Foreskin keratinocyte (primary cell): ENCODE measurements at places on chromosomes 12 and 14. TPM values are rescaled to one million over a fixed set of nuclear protein-coding genes. Genes with fewer than 3 reads are reported as not detected.

- DNase-seq: peak; percentile 88
Observed at GRCh38 chr14:22850944-22851764, 14.8 kb downstream of the MMP14 start.

DNA sequence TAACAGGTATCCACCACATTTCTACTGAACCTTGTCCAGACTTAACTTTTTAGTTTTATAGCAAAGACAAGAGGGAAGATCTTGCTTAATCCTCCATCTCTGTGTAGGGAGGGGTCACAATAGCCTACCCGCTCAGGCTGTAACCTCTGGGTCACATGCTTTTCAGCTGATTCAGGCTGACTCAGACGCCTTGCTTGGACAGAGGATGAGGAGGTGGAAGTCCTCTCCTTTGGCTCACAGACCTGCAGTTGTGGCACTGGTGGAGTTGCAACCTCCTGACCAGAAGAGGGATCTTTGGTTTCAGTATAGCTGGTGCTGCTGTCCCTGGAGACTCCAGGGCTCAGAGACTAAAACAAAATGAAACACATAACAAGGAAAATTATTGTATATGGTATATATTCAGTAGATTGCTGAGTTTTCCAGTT, 16.2 kb downstream of the ACIN1 start:
- no peak for DNase-seq

DNA sequence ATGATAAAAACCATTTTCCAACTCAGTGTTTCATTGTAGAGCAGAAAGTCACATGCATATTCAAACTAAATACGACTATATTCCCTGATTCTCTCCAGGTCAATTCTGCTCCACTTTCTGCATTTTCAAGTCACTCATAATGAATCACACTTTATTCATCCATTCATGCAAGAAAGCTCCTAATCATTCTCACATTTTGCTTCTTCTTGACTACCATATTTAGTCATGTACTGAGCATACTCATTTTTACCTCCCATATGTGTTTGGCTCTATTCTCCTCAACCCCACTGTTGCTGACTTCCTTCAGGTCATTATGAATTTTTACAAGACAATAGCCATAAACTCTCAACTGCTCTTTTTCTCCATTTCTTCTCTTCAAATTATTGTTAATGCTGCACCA, 43.4 kb upstream of the PIK3C2G start:
- peak; percentile 35 for DNase-seq

- DNase-seq: no peak
Observed at GRCh38 chr12:101939856-101940265, 62.5 kb downstream of the DRAM1 start.

DNA sequence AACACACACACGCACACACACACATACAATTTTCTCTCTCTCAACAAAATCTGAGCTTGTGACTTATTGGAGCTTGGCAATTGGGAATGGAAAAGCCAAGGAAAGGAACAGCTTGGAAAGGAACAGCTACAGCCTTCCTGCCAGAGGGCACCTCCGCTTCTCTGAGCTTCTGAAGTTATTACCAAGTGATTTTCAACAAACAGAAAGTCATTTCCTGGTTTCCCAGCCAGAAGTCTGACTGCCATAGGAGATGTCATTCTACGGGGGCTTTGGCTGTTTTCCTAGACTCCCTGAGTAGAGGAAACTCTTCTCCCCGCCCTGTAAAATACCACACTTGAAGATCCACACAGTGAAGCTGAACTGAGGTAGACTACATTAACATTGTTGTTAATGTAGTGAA, 198.3 kb downstream of the CFAP54 start:
- DNase-seq: no peak

- DNase-seq: no peak
Observed at GRCh38 chr12:47032644-47033043, 46.8 kb upstream of the PCED1B start.

DNA sequence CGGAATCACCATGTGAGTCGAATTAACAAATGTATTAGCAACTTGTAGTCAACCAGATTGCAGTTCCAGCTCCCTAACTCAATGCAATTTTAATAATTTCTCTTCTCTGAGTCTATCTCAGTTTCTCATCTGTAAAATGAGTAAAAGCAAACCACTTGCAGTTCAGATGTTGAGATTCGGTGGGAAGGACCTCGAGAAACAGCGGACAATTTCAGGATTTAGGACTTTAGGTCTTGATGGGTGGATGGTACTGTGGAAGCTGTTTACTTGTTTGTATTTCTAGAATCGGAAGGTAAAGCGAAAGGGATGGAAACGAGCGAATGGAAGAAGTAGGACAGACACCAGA, 510 bp upstream of the TTC8 start:
- no peak for DNase-seq

- no peak for DNase-seq
Observed at GRCh38 chr12:94849411-94849976, 154.0 kb downstream of the NDUFA12 start.

DNA sequence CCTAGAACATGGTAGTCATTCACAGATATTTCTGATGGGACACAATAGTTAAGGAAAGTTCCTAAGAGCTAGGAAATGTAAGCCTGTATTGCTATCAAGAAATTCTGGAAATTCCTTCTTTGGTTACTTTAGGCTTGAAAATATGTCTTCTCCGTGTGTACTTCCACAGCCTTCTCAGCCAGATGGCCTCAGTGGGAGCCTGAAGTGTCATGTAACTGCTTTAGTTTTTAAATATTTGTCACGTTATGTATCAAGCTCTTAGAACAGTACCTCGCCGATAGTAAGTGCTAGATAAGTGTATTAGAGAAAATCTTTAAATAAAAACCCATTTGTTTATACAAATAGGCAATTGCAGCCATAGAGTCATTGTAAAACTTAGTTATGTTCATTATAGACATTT, 95.6 kb downstream of the DERA start:
- no peak for DNase-seq

DNA sequence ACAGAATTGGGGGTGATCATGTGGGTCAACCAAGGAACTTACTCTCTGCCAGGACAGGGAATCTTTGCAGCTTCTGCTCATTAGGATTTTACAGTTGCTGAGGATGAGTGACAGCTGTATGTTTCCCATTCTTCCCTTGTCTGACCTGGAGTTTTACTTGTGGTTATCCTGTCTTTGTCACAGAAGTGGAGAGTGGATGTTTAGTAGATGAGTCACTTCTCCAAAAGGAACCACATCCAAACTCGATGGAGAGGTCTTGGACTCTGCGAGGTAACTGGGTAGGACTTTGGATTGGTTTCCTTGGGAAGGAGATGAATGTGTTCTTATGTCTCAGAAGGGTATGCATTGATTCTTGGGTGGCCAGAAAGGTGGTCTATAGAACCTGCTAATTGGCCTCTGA, 53.8 kb upstream of the USP44 start:
- peak; percentile 76 for DNase-seq

DNA sequence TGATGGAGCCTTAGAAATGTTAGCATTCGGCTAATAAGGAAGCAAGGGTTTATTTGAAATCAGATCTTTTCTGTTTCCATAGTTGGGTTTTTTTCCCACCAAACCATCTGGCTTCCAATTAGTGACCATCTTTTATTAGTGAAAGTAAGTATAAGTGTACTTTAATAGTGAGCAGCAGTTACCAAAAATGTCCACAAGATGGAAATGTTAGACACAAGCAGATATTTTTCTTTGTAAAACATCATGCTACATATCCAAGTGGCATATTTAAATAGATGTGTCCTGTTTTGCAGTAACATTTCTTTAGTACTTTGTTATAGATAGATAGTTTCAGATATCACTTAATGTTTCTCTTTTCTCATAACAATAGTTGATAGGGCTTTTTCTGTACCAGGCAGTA, 28.8 kb downstream of the YEATS4 start:
- DNase-seq: peak; percentile 31

- no peak for DNase-seq
Observed at GRCh38 chr12:96375170-96375569, 25.1 kb downstream of the CDK17 start.

DNA sequence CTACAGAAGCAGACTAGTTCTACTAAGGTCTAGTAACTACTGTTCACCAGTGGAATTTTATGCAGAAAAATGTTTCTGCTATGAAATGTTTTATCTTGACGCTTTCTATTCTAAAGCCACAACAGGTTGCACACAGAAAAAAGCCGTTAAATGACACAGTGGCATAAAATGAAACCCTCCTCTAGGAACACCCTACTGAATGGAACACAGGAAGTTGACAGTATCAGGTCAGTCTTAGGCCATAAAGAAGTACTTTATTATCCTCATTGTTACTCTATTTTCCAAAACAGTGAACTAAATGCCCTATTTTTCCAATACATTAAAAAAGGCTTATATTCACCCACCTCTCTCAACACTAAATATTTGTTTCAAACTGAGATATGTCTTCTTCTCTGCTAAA, 21.9 kb downstream of the EPS8 start:
- no peak for DNase-seq

Gene GLT8D2
- 3.4 and 4.0 TPM in 2 replicates for polyA plus RNA-seq

Gene GPR68
- 0.70 and 2.0 TPM in 2 replicates for polyA plus RNA-seq

Gene PPFIBP1
- polyA plus RNA-seq: 12.6 and 14.2 TPM in 2 replicates

Gene TMEM120B
- polyA plus RNA-seq: 8.5 and 9.0 TPM in 2 replicates

Gene NEDD1
- 9.2 and 10.2 TPM in 2 replicates for polyA plus RNA-seq

Gene DHH
- polyA plus RNA-seq: not detected in 2 replicates
